Activated T-helper 9 cell treated with anti-CD3 and anti-CD28 coated beads, Interleukin-2, amount 50 U/mL, for 16 hours (primary cell): ENCODE measurements at places on chromosomes 2 and 18.

GRCh38 chr2:24920809-24921441 is 888 bp upstream of the ADCY3 start:
- DNase-seq, result no peak

- no peak for DNase-seq
These were observed 3.5 kb downstream of the RHOB start for GRCh38 chr2:20450201-20450999.

DNA sequence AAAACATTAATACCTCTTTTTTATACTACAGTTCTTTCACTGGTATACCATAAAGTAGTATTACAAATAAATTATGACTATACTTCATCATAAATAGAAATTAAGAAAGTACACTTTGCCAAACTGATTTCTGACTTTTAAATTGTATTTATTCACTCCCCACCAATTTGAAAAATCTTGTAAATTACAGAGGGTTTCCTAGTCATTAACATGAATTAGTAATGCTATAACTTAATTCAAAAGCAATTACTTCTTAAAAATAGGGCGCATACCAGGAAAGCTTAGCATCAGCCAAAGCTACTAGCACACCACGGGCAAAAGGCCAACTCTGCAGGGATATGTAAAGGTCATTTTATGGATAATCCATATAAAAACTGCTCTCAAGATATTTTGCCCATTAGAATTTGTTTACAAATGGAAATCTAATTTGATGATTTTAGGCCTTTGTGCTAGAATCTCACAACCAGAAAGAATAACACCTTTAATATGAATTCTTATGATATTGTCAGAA is 142.3 kb downstream of the PIGN start:
- no peak for DNase-seq

DNA sequence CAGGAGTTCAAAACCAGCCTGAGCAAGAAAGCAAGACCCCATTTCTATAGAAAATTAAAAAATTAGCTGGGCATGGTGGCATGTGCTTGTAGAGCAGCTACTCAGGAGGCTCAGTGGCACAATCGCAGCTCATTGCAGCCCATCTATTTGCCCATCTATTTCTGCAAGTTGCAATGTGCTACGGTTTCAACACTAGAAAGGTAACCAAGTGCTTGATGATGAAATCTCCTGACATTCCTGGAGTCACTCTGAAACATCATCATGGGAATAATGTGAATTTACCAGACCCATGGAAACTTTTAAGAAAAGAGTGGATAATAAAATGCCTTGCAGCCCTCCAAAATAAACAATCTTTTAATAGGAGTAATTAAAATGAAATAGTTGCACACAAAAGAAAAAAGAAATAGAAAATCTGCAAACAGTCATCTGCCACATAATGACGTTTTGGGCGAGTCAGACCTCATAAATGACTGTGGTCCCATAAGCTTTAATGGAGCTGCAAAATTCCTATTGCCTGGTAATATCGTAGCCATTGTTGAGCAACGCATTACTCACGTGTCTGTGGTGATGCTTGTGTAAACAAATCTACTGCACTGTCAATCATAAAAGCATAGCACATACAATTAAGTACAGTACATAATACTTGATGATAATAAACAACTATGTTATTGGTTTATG is 46.6 kb upstream of the AMMECR1L start:
- DNase-seq, result no peak

DNA sequence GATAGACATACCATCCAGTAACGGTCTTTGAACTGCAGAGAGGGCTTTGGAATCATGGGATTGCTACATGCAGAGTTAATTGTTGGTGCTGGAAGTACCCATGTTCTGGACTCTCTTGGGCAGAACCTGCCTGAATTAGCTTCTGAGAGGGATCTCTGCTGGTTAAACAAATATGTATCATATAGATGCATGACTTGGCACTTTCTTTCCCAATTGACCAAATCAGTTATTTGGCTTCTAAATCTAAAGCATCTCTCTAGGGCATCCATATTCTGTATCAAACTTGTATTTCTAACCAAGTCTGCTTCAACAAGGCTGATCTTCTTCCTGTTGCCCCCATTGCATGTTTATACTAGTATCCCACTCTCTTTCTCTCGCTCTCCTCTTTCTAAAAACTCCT is 336.7 kb upstream of the CELF4 start:
- no peak for DNase-seq

- no peak for DNase-seq
These were observed 95.3 kb downstream of the SMC6 start for GRCh38 chr2:17658251-17658843.

- no peak for DNase-seq
These were observed 15.7 kb downstream of the PROKR1 start for GRCh38 chr2:68659081-68659480.

DNA sequence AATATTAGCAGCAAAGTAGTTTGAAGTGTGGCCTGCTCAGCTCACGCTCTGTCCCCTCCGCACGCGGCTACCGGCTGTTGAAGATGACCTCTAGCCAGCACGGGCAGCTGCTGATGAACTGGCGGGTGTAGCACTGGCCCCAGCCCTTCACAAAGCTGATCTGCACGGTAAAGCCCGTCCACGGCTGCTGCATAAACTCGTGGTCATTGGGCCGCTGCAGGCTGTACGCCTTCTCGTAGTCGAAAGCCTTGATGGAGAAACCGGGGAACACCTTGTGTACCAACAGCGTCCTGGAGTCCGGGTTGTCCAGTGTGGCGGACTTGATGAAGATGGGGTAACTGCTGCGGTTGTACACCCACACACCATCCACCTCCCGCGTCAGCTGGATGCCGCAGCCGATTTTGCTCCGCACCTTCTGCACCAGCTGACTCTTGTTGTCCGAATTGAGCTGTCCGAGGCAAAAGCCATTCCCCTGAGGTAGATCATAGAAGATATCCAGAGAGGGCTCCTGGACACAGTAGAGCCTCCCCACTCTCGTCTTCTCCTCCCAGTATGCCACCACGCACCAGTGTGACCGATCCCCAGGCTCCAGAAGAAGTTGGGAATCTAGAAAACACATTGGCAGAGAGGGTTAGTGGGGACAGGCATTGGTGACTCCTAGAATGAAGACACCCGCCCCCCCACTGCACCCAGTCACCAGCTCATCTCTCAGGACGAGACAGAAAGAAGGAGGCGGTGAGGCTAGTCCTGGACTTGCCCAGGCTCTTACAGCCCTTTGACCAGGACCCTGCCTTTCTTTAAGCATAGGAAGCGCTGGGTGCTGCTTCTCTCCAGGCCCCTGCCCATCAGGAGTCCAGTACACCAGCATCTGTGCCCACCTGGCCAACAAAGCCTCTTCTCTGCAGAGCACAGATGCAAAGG is 29.2 kb downstream of the SMAD7 start:
- DNase-seq, result no peak

DNA sequence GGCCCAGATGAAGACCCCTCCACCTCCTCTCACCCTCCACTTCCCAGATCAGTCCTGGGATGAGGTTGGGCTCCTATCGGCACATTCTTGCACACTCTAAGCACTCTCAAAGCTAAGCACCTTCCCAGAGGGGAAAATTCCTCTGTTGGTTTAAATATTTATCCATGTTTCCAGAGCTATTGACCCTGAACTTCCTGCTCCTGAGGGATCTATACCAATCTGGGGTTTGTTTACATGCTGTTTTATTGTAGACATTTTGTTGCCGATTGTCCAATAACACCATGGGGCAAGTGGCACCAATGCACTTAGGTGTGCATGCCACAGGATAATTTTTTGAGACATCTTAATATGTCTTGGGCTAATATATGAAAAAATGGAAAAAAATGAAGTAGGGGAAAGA is 476.2 kb downstream of the SLC4A3 start:
- DNase-seq, result no peak

GRCh38 chr2:6927186-6927585 is 10.0 kb downstream of the RNF144A start:
- no peak for DNase-seq

- DNase-seq, result no peak
These were observed 212.3 kb downstream of the MGAT5 start for GRCh38 chr2:134466141-134466540.

DNA sequence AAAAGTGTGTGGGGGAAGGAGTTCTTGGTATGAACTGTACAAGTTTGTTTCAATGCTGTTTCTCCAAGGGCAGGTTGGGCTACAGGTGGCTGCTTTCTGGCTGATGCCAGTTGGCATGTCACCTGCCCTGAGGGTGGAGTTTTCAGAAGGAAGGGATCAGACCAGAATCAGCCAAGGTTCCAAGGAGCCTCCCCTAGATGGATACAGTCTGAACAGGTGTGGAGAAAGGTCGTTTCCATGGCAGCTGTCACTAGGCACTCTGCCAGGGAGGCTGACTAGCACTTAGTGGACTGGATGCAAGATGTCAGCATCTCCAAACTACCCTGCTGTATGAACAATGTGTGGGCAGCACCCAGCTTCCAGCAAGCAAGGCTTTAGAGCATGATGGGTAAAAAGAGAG is 444.4 kb upstream of the HNRNPA3 start:
- DNase-seq, result no peak

DNA sequence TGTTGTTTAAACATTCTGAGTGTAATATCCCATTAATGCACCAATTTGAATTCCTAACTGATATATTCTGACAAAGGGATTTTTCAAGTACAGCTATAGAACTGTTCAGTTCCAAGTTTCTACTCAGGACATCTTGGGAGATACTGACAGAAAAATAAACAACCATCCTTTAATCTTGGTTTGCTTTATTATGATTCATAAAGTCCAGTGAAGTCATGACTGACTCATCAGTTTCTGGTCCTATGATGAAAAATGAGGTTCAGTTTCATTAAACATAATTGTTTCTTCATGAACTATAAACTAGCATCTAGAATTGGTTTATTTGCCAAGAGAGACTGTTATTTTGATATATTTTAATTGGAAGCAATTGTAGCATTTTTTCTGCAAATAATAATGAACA is 896.2 kb downstream of the CCDC85A start:
- no peak for DNase-seq

- DNase-seq, result no peak
These were observed 152.1 kb downstream of the THSD7B start for GRCh38 chr2:136917411-136917881.

DNA sequence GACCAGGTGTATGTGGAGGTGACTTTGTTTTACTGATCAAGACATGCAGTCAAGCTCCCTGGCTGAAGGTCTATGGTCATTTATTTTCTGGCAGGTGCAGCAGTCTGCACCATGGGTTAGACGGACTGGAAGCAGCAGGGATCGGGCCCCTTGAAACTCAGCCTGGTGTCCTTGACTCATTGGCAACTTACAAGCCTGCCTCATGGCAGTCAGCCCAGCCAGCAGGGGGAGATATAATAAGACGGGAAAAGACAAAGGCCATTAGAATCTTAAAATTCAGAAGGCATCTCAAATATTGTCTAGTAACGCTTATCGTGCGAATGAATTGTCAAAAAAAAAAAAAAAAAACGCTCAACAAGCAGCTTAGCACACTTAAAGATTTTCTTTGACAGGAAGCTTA is 308.2 kb downstream of the EN1 start:
- no peak for DNase-seq

GRCh38 chr2:52117299-52117698 is 1085.4 kb upstream of the NRXN1 start:
- DNase-seq, result no peak

- no peak for DNase-seq
These were observed 92.3 kb downstream of the MYT1L start for GRCh38 chr2:2238726-2239269.

DNA sequence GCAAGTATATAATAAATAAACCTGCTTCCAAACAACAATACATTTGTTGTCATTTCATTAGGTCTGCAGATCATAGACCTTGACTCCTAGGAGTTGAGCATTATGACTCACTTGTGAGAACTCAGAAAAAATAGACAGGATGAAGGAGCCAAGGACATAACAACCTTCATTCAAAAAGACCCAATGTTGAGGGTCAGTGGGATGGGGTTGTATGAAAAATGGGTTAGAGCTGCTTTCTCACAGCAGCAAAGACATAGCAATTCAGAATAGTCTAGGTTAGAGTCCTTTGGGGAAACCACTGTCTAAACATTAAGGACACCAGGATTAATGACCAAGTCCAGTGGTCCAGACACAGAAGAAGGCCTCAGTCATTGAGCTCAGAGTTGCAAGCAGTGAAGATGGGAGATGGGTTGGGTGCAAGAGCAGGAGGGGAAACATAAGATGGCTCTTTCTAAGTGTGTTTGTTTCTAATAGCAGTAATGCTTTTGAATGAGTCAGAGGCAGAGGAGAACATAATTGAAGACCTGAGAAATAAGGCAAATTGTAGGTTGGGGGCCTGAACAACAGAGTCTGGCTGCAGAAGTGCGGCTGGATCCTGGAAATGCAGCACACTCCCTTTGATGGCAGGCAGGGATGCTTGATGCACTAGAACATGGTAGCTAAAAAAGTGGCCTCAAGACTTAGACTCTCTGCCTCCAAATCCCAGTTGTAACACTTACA is 3.7 kb upstream of the SERPINB10 start:
- no peak for DNase-seq

GRCh38 chr2:6506859-6507258 is 358.8 kb downstream of the CMPK2 start:
- no peak for DNase-seq

DNA sequence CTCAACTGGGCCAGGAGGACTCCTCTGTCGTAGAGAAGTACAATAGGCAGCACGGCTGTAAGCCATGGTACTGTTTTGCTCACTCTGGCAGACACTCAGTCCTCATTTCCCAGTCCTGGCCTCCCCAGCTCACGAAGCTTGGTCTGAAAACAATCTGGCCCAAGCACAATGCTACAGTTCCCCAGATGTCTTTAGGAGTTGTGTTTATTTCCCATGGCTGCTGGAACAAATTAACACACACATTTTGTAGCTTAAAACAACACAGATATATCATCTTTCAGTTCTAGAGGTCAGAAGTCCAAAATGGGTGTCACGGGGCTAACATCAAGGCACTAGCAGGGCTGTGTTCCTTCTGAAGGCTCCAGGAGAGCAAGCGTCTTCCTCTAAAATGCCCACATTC is 13.0 kb downstream of the FABP1 start:
- DNase-seq, result no peak

DNA sequence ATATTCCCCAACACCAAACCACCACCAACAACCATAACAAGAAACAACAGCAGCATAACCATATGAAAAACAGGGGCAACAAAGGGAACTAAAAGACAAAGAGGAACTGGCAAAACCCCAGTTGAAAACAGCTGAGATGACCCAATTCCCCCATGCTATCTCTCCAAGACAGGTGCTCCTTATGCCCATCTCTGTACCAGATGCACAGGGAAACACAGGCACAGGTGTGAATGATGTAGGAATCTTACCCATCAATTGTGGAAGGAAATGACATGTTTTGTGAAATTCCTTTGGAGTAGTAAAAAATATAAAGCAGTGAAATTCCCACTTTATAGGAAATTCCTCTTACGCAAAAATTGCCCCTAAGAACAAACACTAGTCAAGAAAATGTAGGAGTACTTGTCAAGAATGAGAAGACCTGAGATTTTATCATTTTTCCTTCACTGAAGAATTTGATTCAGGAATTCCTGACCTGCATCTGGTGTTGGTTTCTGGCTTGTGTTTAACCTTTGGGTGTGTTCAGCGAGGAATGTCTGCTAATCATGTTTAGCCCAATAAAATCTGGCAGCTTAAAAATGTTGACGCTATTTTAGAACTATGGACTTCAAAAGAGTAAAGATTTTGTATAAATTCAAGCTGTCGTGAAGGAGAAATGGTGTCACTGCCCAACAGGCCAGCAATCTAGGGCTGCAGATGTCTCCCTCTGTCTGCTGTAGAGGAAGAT is 67.7 kb upstream of the ARHGAP28 start:
- DNase-seq, result no peak

- DNase-seq, result no peak
These were observed 108.1 kb downstream of the XRCC5 start for GRCh38 chr2:216216951-216217903.

GRCh38 chr2:190532581-190532980 is 1.9 kb downstream of the NEMP2 start:
- no peak for DNase-seq
